Stimulated activated CD4-positive, alpha-beta T cell treated with anti-CD3 and anti-CD28 coated beads, Interleukin-12 subunit alpha, Interleukin-12 subunit beta, amount 100 ng/mL, for 4 hours (primary cell): ENCODE measurements at places on chromosomes 6 and 20.

DNA sequence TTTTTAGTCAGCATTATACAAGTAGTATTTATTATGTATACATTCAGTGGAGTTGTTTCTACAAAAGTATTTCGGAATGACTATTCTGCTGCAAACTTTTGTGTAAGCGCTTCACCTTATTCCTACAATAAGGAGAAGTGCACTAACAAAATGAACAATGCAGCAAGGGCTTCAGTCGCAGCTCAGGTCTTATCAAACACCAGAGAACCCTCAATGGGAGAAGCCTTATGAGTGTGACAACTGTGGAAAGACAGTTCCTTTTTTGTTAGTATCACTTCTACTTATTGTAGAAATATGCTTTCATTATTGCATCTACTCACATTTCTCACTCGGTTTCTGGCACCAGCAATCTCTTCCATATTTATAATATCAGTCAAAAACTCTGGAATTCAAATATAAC is 18.8 kb downstream of the ZKSCAN3 start:
- DNase-seq, result no peak

DNA sequence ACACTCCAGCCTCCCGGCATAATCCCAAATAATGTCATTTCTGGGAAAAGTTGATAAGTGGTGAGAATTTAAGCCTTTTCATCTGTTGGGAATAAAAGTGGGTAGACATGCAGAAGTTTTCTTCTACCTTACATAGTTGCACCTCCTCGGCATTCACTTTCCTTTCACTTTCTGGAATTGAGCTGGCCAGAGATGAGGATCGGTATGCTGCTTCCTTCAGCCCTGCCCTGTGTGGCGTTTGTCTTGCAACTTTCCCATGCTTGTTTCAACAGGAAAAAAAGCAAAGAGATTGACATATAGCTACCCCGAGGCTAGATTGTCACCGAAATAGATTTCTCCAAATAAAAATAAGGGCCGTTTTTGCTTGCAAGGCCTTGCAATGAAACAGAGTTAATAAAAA is 65.8 kb upstream of the JAG1 start:
- DNase-seq, result no peak

- DNase-seq, result no peak
Observed at GRCh38 chr6:219019-219570, 73.2 kb upstream of the DUSP22 start.

DNA sequence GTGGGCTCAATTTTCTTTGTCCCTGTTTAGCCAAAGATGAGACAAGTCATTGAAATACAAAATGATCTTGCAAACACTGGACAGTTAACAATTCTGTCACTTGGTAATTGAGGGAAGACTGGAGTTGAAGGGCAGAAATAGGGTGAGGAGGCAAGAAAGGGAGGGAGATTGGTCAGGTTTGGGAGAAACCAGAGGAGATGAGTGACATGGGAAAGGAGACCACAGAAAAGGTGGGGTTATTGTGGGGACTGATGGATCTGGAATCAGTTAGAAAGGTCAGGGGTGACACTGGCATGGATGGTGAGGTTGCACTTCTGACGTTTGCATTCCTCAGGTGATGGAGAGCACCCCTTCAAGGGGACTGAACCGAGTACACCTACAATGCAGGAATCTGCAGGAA is 693 bp downstream of the GTF2H4 start:
- DNase-seq, result no peak

DNA sequence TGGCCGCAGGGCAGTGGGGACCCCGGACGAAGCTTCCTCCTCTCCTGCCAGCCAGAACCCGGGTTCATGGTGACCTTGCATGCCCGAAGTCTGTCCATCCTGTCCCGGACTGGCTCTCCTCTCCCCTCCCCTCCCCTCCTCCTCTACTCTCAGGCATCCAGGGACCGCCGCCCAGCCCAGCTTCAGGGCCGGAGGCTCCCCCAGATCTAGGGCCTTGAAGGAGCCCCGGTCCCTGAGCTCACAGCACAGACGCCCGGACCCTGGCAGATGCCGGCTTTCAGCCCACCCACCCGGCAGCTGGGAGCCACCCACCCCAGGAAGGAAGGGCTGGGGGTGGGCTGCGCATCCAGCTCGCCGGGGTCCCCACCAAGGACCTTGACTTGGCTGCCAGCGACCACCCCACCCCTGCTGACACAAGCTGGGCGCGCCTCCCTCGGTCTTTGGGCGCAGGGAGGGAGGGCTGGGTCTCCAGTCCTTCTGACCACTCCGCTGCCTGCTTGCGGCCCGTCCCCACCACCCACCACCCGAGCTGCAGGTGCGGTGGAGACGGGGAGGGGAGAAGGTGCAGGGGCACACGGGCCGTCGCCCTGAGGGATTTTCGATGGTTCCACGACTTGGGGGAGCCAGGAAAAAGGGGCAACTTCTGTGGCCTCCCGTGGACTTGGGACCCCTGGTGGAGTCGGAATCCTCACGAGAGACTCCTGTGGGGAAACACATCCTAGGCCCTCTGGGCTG is 5.8 kb upstream of the ABHD16B start:
- no peak for DNase-seq

DNA sequence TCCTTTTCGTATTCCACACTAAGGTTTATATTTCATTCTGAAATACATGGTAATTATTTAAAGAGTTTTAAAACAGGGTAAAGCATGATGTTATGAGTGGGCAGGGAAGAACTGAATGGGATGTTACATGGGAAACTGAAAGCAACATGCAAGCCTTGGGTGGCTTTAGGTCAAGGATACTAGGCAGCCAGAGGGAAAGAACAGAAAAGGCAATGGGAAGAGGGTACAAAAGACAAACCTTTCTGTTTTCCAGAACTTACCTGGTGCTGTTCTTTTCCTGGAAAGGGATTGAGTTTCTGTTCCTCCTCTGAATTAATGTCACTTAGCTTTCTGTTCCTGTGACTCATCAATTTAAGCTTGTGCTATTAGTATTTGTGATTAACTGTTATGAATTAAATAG is 71.2 kb upstream of the SMIM8 start:
- no peak for DNase-seq

GRCh38 chr20:38892091-38892981 is 33.9 kb upstream of the FAM83D start:
- DNase-seq, result no peak

GRCh38 chr6:154930451-154930851 is 64.7 kb upstream of the TIAM2 start:
- DNase-seq, result no peak

GRCh38 chr6:152948150-152948768 is 34.6 kb downstream of the FBXO5 start:
- no peak for DNase-seq

DNA sequence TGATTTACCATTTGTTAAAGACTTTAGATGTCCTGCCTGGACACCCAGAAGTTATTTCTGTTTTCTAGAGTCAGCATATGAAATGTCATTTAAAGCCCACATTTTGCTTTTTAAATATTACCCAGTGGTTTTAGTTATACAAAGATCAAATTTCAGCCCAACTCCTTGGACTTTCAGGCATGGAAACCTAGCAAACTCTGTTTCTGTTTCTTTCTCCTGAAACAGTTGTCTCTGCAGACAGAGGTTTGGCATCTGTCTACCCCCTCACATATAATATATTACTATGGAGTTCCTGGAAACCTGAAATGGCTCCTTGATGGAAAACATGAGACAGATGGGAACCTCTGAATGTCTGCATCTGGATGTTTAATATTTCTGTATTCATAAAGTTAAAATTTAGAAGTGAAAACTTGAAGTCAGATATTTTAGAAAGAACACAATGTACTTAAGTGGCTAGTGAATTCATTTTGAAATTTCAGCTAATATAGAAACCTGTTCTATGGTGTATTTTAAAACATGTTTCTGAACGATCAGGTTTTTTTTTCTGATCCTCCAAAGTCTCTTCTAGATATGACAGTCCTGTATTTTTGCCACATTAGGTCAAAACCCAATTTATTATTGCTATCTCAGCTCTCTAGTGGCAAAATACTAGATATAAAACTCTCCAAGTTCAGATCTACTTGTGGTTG is 743.3 kb downstream of the CD109 start:
- no peak for DNase-seq
